ENCODE measurements at places on chromosomes 2 and 18.
A peak's percentile ranks its signal among the peaks of the same experiment; 100 is the strongest.

GRCh38 chr18:28439870-28440269, 262.9 kb upstream of the CDH2 start:
- DNase-seq = no peak

DNA sequence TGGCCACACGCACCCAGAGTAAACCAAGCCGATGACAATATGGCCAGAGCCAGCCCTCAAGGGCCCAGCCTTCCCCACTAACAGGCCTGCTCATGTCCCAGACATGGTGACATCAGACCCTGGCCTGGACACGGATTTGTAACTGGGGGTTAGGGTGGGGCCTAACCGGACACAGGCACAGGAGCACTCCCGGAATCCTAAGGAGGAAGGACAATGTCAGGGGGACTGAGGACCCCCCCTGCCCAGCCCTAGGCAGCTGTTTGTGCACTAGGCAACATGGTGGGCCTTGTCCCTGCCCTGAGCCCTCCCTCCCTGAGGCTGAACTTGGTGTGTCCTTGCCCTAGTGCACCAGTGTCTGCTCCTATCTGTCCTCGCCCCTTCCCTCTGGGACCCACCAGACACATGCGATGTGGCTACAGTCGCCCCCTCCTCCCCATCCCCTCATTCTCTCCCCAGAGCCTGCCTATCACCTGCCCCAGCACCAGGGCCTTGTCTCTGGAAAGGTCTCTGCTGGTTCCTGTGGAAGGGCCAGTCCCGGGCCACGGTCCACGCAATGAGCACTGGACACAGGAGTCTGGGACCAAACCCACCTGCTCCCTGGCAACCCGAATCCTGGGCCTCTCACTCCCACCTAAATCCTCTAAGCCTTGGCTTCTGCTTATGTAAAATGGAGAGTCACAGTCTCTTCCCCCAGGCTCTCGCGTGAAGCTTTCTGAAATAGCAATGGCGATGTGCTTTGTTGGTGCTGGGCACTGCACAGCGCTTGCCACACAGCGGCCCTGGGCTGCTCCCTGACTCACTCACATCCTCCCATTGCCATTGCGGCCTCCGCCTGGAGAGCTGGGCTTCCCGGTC, 76.5 kb upstream of the RAB6C start:
- no peak for DNase-seq

DNA sequence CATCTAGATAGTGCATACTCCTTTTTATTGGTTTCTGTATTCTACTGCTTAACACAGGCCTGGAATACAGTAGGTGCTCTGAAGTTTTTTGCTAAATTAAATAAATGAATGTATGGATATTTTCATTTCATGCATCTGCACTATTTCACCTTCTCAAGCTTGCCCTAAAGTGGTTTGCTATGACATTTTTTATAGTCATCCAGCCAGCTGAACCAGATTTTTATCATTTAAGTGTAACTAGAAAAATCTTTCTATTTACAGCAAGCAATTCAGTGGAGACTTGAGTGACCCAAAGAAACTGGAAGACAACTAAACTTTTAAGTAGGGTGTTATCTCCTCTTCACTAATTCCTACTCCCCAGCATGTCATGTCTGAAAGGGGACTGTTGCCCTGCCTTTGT, 354.9 kb downstream of the OSR1 start:
- DNase-seq = no peak

- peak; percentile 4 for DNase-seq
These were observed 5.1 kb downstream of the HNMT start for GRCh38 chr2:137969418-137969765.

DNA sequence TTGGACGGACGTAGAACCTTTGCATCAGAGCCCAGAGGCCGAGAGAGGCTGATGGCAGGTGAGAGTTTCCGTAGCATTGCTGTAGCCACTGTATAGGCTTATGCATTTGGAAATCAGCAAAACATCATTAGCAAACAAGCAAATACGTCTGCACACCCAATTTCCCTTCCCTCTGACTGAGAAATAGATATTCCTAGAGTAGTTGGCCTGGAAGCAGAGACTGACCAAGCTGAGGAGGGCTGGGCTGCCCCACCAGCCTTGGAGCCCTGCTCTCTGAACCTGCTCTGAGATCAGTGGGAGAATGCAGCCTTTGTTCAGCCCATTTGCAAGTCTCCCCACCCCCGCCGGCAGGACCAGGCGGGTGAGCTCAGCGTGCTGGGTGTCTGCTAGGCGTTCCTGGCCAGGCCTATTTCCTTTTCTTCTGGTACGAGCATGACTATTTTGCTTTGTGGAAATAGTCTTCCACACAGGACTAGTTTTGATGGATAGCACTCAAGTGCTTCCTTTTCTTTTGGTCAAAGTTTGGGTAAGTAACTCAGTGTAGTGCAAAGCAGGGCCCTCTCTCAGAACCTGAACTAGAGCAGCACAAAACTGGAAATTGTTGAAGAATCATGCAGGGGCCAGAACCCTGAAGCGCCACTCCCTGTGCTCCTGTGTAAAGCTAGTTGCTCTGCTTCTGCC, 21.9 kb upstream of the RNF149 start:
- no peak for DNase-seq

GRCh38 chr18:9545029-9545428, 69.3 kb downstream of the PPP4R1 start:
- no peak for DNase-seq

- DNase-seq = no peak
These were observed 187.1 kb downstream of the GULP1 start for GRCh38 chr2:188478724-188479123.

GRCh38 chr2:152490686-152491455, 155.9 kb downstream of the FMNL2 start:
- DNase-seq = no peak

- peak; percentile 20 for DNase-seq
These were observed 61.2 kb downstream of the ACYP2 start for GRCh38 chr2:54176577-54176976.
